Endodermal cell (in vitro differentiated cells): ENCODE measurements at places on chromosomes 5 and 9. TPM values are rescaled to one million over a fixed set of nuclear protein-coding genes. Genes with fewer than 3 reads are reported as not detected.

MORN5 gene
- total RNA-seq = not detected in 3 replicates

PAPPA gene
- total RNA-seq = 0.02 to 0.09 TPM (median 0.08 TPM) in 3 replicates

SOWAHA gene
- total RNA-seq = 0.07 and 0.13 TPM in 2 replicates

ZNF354C gene
- total RNA-seq = 4.8 and 5.2 TPM in 2 replicates

PCDHA13 gene
- 2.2 and 3.8 TPM in 2 replicates for total RNA-seq

OLFML2A gene
- 28.1 and 31.2 TPM in 2 replicates for total RNA-seq

AQP3 gene
- 2.2 and 3.1 TPM in 2 replicates for total RNA-seq

RIGI gene
- total RNA-seq = 7.8 and 8.3 TPM in 2 replicates

TRAF1 gene
- total RNA-seq = 6.5 to 8.9 TPM (median 8.2 TPM) in 3 replicates

ZNF366 gene
- total RNA-seq = not detected in 2 replicates

TRMO gene
- 3.7 to 4.9 TPM (median 4.7 TPM) in 3 replicates for total RNA-seq

CNTFR gene
- 1.5 to 6.1 TPM (median 1.6 TPM) in 3 replicates for total RNA-seq

ANKRD34B gene
- total RNA-seq = 0.09 to 0.49 TPM (median 0.42 TPM) in 3 replicates

GRCh38 chr9:6356441-6356840 lies 28.3 kb downstream of the TPD52L3 start:
- H3K27me3 ChIP-seq = no peaks in the 10 kb centered on the region
- H3K27ac ChIP-seq = no peak overlapping the region
- no peaks in the 10 kb centered on the region for H3K36me3 ChIP-seq
- no peak overlapping the region for H3K4me3 ChIP-seq

GRCh38 chr5:170466988-170467707 lies 36.7 kb upstream of the KCNIP1 start:
- no peak for DNase-seq
- H3K4me3 ChIP-seq = no peak overlapping the region
- peaks cover 36% of the 10 kb centered on the region for H3K27me3 ChIP-seq
- no peaks in the 10 kb centered on the region for H3K36me3 ChIP-seq

- peak overlapping the region; percentile 71 for H3K27ac ChIP-seq
- DNase-seq = peak; percentile 42
- no peak overlapping the region for H3K4me3 ChIP-seq
- H3K4me1 ChIP-seq = no peaks in the 10 kb centered on the region
Measured at GRCh38 chr9:34987160-34987901, 2.2 kb upstream of the DNAJB5 start.

- H3K36me3 ChIP-seq = peaks cover 93% of the 10 kb centered on the region
- no peaks in the 10 kb centered on the region for H3K4me1 ChIP-seq
- no peaks in the 10 kb centered on the region for H3K27me3 ChIP-seq
- no peak overlapping the region for H3K27ac ChIP-seq
Measured at GRCh38 chr5:87394411-87395165, 18.1 kb downstream of the CCNH start.

DNA sequence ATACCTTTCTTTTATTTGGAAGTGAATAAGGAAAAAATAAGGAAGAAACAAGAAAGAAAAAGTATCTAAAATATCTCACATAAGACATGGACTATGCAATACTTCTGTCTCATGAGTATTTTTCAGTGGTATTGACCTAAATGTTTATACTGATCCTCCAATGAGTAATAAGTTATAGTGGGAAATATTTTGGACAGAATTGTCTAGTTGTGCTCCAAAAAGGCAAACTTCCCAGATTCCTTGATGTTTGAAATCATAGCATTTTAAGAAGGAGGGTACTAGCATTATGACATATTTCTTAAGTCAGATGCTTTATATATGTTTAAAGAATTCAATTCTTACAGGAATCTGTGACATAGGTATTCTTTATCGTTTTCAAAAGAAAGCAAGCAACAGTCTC lies 34.5 kb upstream of the BASP1 start:
- no peak overlapping the region for H3K4me3 ChIP-seq
- no peaks in the 10 kb centered on the region for H3K36me3 ChIP-seq
- H3K27me3 ChIP-seq = no peaks in the 10 kb centered on the region

DNA sequence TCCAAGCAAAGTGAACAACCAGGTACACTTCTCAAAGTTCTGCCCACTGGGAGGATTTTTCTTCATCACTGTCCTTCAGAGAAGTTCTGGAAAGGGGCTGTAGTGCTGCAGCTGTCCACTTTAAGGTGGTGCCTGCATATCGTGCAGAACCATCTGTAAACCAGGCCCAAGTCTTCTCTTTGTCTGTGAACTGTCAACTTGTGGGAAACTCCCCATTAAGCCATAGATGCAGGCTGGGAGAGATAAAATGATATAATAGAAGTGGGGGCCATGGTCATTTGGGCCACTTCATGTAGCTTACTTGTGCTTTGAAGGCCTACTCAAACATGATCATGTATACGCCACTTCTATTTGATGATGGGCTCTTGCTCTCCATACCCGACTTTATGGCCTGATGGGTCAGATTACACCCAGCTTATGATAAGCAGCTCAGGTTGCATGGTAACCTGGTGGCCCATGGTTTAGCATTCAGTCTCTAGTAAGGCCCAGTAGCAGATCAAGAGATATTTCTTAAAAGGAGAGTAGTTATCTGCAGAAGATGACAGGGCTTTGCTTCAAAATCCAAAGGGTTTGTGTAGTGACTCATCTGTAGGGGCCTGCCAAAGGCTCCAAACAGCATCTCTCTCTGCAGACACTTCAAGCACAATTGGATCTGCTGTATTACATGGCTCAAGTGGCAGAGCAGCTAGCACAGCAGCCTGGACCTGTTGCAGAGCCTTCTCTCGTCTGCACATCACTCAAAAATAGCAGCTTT lies 15.7 kb upstream of the BTF3 start:
- no peaks in the 10 kb centered on the region for H3K36me3 ChIP-seq
- H3K4me3 ChIP-seq = no peak overlapping the region
- H3K27ac ChIP-seq = no peak overlapping the region
- H3K27me3 ChIP-seq = no peaks in the 10 kb centered on the region
- peaks cover 8% of the 10 kb centered on the region for H3K4me1 ChIP-seq

GRCh38 chr9:37621273-37622121 lies 29.1 kb upstream of the TOMM5 start:
- DNase-seq = no peak
- no peak overlapping the region for H3K4me3 ChIP-seq
- no peak overlapping the region for H3K27ac ChIP-seq
- peaks cover 3% of the 10 kb centered on the region for H3K4me1 ChIP-seq
- H3K36me3 ChIP-seq = no peaks in the 10 kb centered on the region

DNA sequence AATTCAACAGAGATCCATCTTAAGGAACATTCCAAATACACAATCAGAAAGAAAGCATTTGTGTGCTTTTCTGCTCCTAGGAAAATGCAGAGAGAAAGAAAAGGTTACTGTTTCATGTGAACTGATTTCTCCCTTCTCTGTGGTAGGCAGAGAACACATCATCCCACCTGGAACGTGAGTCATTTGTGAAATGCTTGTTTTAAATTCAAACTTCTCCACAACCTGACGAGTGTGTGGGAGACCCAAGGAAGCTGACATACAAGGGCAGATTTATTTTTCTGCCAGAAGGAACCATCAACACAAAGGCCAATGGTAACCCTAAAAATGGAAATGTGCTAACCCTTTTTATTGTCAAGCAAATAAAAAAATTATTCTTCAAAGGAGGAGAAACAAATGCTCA lies 156.4 kb downstream of the EFNA5 start:
- no peak overlapping the region for H3K4me3 ChIP-seq
- H3K4me1 ChIP-seq = peaks cover under 1% of the 10 kb centered on the region
- DNase-seq = no peak

DNA sequence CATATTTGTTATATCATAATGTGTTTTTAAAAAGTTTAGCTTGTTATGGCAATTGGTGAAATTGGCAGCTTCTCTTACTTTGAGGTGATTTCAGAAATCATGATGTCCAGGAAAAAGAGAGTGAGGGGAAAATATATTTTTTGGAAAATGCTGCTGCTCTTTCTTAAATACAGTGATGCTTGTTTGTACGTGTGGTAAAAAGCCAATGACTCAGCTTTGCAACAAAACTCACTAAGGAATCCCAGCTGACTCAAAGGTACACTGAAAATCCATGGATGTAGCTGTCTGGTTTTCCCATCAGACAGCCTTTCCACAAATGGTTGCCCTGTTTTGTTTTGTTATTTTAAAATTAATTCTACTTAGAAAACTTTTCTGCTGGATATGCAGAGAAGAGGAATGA lies 306.4 kb upstream of the PAPPA start:
- H3K27ac ChIP-seq = no peak overlapping the region
- DNase-seq = no peak

DNA sequence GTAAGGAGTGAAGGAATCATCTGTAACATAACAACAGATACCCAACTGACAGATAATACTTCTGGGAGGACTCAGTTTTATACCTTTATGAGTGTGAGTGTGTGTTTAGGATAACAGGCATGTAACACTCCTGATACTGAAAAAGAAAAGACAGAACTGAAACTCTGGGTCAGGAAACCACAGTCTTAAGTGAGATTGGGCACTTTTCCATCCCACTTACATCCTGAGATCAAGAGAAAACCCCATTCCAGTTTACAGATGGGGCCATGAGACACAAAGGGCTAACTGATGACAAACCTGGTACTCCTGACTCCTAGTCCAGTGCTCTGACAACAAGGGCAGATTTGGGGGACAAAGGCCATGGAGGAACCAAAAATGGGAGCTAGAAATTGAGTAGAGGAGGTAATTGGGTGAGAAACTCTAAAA lies 18.0 kb downstream of the IL5 start:
- H3K4me3 ChIP-seq = no peak overlapping the region
- no peaks in the 10 kb centered on the region for H3K4me1 ChIP-seq
- no peak overlapping the region for H3K27ac ChIP-seq
- no peak for DNase-seq

GRCh38 chr9:130008538-130008937 lies 34.5 kb downstream of the FNBP1 start:
- H3K36me3 ChIP-seq = no peaks in the 10 kb centered on the region
- no peaks in the 10 kb centered on the region for H3K27me3 ChIP-seq
- H3K4me3 ChIP-seq = no peak overlapping the region
- DNase-seq = no peak
- H3K27ac ChIP-seq = no peak overlapping the region

DNA sequence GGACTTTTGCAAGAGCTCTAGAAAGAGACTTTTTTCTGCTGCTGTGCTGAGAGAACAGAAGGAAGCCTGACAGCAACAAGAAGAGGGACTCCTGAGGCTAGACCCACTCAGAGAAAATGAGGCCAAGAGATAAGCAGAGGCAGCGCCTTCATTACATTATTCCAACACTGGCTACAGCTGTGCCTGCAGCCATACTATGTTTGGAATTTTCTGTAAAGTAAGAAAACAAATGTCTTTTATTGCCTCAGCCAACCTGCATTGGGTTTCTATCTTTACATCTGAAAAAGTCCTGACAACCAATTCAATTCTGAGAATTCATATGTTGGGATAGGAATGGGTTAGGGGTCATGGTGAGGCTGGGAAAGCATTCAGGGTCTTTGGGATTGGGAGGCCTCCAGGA lies 33.7 kb downstream of the FAT2 start:
- H3K4me3 ChIP-seq = no peak overlapping the region
- H3K4me1 ChIP-seq = no peaks in the 10 kb centered on the region
- no peaks in the 10 kb centered on the region for H3K36me3 ChIP-seq
- no peak for DNase-seq

- DNase-seq = no peak
- no peaks in the 10 kb centered on the region for H3K4me1 ChIP-seq
- no peak overlapping the region for H3K4me3 ChIP-seq
- H3K27me3 ChIP-seq = no peaks in the 10 kb centered on the region
- no peak overlapping the region for H3K27ac ChIP-seq
- no peaks in the 10 kb centered on the region for H3K36me3 ChIP-seq
Measured at GRCh38 chr9:131812116-131812790, 72.4 kb upstream of the RAPGEF1 start.

- H3K4me3 ChIP-seq = no peak overlapping the region
- peaks cover 25% of the 10 kb centered on the region for H3K36me3 ChIP-seq
- H3K27ac ChIP-seq = no peak overlapping the region
Measured at GRCh38 chr9:131583836-131584555, 38.7 kb downstream of the PRRT1B start.

DNA sequence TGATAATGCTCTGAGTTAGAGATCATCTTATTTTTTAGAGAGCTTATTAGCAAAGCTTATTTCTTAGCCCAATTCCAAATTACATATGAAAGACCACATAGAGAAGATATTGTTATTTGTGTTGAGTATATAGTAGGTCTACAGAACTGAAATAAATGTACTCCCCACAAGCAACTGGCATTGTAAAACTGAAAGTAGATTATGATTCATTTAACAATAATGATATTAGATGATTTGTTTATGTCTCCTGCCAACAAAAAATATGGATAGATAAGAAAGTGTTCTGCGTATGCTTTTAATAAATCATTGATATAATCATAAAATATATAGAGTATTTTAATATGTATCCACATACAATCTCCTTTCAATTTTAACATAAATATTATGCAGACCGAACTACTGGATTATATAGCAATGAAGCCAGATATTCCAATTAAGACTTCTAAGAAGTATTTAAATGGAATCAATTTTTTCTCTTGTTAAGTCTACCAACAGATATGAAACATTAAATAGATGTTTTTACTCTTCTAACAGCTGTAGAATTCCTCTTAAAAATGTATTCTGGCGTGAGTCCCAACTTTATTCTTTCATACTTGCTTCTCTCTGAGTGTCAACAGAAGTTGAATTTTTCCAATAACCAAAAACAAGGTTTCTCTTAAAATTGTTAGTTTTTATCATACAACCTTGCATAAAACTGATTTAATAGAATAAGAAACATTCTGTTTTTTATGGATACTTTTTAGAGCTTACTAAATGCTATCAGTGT lies 15.6 kb upstream of the DAB2 start:
- DNase-seq = no peak
- H3K4me3 ChIP-seq = no peak overlapping the region
- H3K4me1 ChIP-seq = no peaks in the 10 kb centered on the region
- no peak overlapping the region for H3K27ac ChIP-seq
- no peaks in the 10 kb centered on the region for H3K27me3 ChIP-seq

GRCh38 chr5:172506251-172506650 lies 51.9 kb upstream of the SH3PXD2B start:
- DNase-seq = peak; percentile 16
- no peaks in the 10 kb centered on the region for H3K27me3 ChIP-seq
- H3K4me3 ChIP-seq = no peak overlapping the region
- no peaks in the 10 kb centered on the region for H3K36me3 ChIP-seq
- H3K27ac ChIP-seq = no peak overlapping the region
- no peaks in the 10 kb centered on the region for H3K4me1 ChIP-seq

GRCh38 chr9:77016121-77016525 lies 3.3 kb upstream of the FOXB2 start:
- no peaks in the 10 kb centered on the region for H3K36me3 ChIP-seq
- DNase-seq = no peak
- no peak overlapping the region for H3K27ac ChIP-seq

GRCh38 chr9:75658301-75658905 lies 232.1 kb upstream of the PCSK5 start:
- no peak overlapping the region for H3K27ac ChIP-seq
- DNase-seq = no peak
- H3K4me3 ChIP-seq = no peak overlapping the region
- no peaks in the 10 kb centered on the region for H3K4me1 ChIP-seq
- no peaks in the 10 kb centered on the region for H3K27me3 ChIP-seq

GRCh38 chr5:40124367-40124766 lies 555.3 kb upstream of the PTGER4 start:
- no peaks in the 10 kb centered on the region for H3K36me3 ChIP-seq
- no peak overlapping the region for H3K4me3 ChIP-seq
- H3K27ac ChIP-seq = no peak overlapping the region
- H3K4me1 ChIP-seq = no peaks in the 10 kb centered on the region
- no peak for DNase-seq
- H3K27me3 ChIP-seq = no peaks in the 10 kb centered on the region
